ENCODE measurements at places on chromosomes 4 and X.

GRCh38 chr4:81214144-81214880, 710 bp downstream of the PRKG2 start:
- no peak for DNase-seq

- DNase-seq, result no peak
Observed at GRCh38 chr4:1395941-1396805, 10.1 kb downstream of the NKX1-1 start.

GRCh38 chrX:49901048-49901447, 21.3 kb upstream of the CLCN5 start:
- no peak for DNase-seq

DNA sequence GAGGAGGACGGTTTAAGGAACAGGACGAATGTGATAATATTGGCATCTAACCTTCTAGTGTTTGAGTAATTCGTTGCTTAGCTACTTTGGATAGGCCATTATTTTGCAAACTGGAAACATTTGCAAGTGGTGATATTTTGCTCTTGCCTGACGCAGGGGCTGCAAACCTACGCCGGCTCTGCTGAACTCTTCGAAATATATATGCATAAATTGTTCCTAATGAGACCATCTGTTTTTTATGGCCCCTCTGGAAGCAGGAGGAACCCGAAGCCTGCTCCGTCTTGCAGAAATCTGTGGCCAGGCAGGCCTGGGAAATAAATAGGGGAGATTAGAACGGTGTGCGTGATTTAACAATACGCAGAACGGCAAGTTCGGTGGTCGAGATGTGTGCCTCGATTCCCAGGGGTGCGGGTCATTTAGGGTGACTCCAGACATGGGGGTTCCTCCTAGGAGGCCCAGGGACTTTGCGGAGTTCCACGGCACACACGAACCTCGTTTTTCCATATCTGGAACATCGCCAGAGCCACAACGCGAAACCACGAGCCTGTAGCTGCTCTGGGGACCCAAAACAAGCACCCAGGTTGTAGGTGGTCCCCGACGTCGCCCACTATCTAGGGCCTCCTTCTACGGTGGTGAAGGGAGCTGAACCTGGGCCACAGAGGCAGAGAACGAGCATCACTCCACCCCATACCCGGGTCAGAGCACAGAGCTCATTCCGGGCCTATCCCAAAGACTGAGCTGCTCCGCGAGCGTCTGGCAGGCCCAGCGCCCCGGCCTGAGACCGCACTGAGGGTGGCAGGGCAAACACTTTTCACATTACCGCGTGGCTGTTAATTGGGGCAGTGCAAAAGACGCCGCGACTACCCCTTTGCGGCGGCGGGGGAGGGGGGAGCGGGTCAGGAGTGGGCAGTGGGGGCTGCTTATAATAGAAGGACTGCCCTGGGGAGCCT, 89.7 kb downstream of the BCOR start:
- no peak for DNase-seq

- peak; percentile 22 for DNase-seq
Observed at GRCh38 chr4:26325191-26325590, 4.4 kb downstream of the RBPJ start.

DNA sequence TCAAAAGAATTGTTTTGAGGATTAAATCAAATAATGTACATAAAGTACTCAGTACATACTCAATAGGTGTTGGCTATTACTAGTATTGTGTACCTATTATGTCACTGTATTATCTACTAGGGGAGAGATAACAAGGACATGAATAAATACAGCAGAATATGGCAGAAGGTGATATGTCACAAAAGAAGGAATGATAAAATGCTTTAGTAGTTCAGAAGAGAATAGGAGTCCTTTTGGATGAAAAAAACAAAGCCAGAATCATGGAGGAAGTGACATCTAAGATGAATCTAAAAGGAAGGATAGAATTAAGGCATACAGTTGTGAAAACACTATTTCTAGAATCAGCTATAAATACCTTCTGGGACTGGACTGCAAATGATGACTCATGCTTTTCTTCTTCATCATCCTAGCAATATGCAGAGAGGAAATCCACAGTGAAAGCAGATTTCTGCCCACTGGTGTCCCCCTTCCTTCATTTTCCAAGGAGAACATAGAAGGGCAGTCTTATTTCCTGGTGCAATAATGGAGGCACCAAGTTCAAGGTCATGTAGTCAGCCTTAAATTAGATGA, 98.7 kb downstream of the GLUD2 start:
- no peak for DNase-seq

GRCh38 chr4:145348291-145348690, 133.4 kb upstream of the SMAD1 start:
- DNase-seq, result no peak

DNA sequence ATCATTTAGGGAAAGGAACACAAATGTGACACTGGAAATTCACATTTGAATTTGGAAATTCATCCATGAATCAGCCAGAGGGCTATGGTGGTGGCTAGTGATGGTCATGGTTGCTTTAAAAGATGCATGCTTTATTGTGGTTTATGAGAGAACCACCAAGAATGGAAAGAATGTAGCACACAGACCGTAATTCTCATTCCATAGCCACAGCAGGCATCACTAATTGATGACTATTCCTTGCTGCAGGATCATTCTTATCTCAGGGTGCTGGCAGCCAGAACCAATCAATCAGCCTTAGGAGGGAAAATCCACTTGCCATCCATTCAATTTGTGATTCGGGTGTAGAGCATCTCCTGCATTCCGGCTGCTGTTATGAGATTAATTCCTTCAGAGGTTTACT, 115.6 kb downstream of the DHRSX start:
- no peak for DNase-seq

DNA sequence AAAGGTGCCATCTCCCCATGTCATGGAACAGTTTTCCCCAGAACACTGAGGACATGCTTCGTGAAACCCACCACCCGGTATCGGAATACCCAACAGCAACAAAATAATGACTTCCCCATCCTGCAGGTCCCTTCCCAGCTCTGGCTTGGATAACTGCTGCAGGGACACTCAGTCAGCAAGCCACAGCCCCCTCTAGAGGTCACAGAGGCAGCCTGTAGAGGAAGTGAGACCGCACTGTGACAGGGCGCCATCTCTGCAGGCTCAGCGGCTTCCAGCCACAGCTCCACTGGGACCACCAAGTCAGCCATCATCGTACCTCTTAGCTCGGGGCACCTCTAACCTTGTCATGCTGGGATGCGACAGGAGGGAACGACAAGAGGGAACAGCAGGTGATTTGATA, 315.9 kb downstream of the LDB2 start:
- peak; percentile 8 for DNase-seq

Measured in RPMI8226 (cell line).